AG20443 (cell line): ENCODE measurements at places on chromosomes 1 and 21.
A peak's percentile ranks its signal among the peaks of the same experiment; 100 is the strongest.

DNA sequence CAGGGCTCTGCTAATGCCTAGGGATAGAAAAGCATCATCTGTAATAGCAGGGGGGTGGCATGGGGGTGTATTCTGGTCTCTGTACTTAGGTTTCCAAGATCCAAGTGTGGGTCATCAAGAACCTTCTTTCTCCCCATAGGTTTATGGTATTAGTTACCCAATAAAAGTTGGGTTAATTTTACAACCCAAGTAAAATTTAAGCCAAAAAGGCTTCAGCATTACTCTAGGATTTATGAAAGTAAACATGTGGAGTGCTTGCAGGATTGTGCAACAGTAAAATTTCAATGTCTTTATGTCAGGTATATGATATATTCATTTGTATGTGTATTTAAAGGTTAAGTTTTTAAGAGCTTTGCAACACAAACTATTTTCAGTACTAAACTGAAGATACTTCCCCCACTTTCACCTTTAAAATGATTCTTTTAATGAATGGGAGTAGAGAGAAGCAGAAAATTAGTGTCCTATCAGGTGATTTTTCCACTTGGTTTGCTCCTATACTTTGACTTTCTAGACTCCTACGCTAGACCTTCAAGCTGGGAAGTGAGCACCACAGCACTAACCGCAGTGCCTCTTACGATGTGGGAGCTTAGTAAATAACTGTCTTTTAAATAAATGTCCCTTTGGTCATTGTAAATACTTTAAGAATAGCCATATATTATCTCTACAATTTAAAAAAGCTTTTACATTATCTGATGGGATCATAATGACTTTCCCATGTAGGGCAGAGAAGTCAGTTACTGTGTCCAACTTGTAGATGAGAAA lies 67.8 kb upstream of the UBE2U start:
- DNase-seq: no peak

- DNase-seq: peak; percentile 14
These were observed 156.2 kb downstream of the DENND1B start for GRCh38 chr1:197619008-197619640.

- no peak for DNase-seq
These were observed 173.2 kb downstream of the ROR1 start for GRCh38 chr1:63946866-63947491.

GRCh38 chr1:102107441-102107840 lies 110.7 kb upstream of the OLFM3 start:
- DNase-seq: no peak
